Stimulated activated CD4-positive, alpha-beta T cell treated with anti-CD3 and anti-CD28 coated beads, Interleukin-4, amount 100 ng/mL, for 1 hour (primary cell): ENCODE measurements at places on chromosomes 5 and 9.

GRCh38 chr5:94360382-94361130, 257.8 kb downstream of the KIAA0825 start:
- DNase-seq: no peak

DNA sequence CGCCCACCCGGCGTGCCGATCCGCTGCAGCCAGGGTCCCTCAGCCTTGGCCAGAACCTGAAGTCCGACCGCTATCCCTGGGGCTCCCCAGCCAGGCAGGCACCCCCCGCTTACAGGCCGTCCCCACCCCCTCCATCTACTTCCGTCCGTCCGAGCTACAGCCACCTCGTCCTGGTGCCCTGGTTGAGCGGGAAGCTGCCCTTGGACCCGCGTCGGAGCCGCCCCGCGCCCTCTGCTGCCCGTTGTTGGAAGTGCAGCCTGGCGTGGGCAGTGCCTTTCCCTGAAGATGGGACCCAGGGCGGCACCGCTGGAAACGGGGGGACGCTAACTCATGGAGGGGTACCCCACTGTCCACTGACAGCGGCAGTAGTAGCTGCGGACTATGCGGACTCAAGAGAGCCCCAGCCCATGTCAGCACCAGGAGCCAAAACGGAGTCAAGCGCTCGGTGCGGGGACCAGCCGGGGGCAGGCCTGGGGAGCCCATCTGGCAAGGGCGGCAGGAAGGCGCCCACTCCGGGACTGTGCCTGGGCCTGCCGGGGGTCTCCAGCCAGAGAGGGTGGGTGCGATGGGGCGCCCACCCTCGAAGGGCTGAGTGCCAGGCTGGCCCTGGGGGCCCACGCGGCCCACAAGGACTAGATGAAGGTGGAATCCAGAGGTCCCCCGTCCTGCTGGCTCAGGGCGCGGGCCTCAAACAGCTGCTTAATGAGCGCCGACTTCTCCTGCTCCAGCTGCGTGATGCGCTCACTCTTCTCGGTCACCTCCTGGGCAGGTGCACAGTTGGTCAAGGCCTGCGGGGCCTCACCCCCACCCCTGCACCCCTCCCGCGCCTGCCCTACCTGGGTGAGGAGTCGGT, 6.1 kb downstream of the SAPCD2 start:
- peak; percentile 70 for DNase-seq

DNA sequence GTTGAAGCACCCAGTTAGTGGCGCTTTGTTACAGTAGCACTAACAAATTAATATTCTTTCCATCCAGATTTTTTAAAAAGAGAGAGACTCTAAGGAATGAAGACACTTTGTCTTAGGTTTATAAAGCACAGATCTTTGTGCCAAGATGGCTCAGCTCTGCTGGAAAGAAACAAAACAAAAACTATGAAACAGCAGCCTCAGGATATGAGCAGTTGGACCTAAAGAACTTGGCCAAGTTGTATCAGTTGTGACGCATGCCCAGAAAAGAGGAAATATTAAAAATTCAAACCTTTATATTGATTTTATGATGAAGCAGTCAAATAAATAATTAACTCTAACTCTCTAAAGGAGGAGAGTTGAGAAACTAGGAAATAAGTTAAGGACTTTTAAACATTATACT, 427.2 kb downstream of the SPOCK1 start:
- DNase-seq: no peak

DNA sequence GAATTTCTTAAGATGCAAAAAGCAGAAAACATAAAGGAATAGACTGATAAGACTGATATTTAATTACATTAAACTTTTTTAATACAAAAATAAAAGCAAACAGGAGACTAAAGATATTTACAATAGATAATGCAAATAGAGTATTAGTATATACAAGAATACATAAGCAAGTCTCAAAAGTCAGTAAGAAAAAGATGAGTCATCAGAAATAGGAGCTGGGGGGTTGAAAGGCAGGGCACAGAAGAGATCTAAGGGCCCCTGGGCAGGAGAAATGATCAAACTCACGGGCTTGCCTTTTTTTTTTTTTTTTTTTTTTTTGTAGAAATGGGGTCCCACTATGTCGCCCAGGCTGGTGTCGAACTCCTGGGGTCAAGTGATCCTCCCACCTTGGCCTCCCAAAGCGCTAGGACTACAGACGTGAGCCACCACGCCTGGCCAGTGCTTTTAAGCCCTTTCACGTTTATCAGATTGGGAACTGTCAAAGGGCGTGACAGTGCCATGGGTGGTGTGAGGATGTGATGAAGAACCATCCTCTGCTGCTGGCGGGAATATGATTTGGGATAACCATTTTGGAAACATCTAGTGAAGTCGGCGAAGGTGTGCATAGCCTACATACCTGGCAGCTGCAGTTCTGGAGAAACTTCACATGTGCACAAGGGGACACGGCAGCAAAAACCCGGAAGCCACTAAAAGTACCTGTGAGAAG, 126.1 kb downstream of the CACNA1B start:
- no peak for DNase-seq

DNA sequence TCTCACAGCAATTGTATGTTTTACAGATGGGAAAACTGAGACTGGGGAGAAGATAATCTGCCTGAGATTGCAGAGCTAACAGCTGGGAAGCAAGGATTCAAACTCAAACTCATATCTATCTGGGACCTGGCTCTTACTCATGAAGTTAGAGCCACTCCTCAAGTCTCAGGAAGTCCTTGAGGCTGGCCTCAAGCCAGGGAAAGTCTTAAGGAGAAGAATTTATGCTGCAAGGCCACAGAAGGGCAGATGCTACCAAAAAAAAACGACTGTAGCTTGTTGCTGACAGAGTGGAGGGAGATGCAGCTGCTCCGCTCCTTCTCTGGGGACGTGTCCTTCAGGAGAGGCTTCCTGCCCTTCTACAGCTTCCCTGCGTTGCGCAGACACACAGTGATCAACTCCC, 39.8 kb downstream of the BARHL1 start:
- DNase-seq: no peak

DNA sequence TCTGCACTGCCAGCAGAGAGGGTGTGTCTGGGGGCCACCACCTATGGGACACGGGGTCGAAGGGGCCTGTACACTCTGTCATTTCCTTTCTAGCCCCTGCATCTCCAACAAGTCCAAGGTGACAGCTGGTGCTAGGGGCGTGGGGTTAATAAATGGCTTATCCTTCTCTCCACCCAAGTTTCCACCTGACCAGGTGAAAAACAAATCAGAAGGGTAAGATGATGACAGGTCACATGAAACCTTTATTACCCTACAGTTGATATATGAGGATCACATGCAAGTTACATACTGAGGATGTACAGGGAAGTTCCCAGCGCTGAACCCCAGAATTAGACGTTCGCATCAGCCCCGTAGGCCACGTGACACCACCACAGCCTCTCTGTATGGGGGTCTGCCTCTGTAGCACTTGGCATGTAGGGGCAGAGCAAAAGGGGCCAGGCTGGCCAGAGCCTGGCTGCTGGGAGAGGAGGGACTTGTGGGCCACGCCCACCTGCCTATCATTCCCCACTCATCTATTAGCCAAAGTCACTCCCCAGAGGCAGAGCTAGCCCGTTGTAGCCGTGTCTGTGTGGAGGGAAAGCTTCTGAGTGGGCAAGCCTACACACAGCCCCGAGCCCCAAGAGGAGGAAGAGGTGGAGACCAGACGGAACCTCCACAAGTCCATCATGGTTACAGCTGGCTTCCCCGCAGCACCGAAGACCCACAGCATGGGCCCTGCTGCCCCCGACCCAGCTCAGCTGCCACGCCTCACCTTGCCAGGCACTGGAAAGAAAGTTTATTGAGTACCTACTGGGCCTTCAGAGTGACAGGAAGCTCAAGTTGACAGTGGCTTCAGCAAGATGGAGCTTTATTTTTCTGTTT, 2.2 kb downstream of the TMEM141 start:
- DNase-seq: no peak

- no peak for DNase-seq
Observed at GRCh38 chr9:111857555-111858211, 38.9 kb upstream of the UGCG start.

- peak; percentile 52 for DNase-seq
Observed at GRCh38 chr9:88991066-88992034, at the start of gene S1PR3. Gene S1PR3, plus strand, starts transcription at chr9:88991468. Its CDS starts 9,733 bp downstream, at chr9:89001201.

- DNase-seq: no peak
Observed at GRCh38 chr5:16975950-16976624, 40.0 kb upstream of the MYO10 start.

DNA sequence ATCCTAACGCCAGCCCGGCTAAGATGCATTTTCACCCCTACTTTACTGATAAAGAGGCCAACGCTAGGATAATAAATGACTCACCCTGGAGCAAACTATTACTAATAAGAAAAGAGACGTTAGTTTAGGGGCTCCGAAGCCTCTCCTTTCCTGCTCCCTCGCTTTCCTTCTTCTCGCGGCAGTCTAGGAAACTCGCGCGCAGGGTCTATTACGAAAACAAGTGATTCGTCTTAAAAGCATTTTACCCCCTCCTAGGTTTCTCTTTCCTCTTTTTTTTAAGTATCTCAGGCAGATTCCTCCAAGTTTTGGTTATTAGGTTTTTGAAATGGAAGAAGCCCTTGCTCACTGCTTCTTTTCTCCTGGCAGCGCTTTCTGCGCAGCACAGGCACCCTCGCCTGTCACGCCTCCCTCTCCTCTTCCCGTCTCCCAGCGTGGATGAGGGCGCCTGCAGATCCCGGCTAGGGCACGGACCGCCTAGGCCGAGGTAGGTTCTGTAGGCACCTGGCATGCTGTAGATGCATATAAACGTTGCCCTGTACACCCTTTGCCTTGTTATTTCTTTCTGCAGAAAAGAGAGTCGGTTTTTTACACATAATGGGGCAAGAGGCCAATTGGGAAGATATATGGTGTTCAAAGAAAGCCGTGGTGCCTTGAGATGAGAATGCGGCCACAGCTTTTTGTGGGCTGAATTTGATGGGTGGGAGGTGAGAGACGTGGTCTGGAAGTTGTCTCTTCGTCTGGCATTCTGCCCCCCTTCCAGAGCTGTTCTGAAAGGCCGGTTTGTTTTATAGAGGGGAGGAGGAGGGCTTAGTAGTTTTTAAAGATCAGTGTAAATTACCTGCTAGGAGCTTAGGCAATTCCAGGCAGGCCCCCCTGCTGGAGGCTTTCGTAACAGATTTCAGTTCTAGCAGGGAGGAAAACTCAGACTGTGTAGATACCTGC, 983 bp downstream of the GCNT1 start:
- DNase-seq: no peak

- no peak for DNase-seq
Observed at GRCh38 chr9:117247266-117247665, 167.6 kb downstream of the ASTN2 start.

DNA sequence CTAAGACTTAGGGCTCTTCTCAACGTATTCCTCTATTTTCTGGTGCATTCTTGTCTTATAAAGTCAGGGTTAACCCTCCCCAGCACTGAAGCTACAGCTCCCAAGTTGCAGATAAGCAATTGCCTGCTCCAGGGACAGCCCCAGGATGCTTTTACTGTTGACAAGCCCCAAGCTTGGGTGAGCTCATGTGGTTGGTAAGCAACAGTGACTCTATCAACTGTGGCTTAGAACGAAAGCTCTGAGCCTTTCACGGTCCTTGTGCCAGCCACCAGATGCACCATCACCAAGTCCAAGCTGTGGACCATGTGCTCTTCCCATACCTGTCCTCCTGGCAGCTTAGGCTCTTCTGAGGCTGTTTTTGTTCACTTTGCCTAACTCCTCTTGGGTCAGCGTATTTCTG, 13.5 kb downstream of the ADRB2 start:
- DNase-seq: no peak

GRCh38 chr5:59484618-59485017, 408.9 kb downstream of the PDE4D start:
- DNase-seq: no peak

DNA sequence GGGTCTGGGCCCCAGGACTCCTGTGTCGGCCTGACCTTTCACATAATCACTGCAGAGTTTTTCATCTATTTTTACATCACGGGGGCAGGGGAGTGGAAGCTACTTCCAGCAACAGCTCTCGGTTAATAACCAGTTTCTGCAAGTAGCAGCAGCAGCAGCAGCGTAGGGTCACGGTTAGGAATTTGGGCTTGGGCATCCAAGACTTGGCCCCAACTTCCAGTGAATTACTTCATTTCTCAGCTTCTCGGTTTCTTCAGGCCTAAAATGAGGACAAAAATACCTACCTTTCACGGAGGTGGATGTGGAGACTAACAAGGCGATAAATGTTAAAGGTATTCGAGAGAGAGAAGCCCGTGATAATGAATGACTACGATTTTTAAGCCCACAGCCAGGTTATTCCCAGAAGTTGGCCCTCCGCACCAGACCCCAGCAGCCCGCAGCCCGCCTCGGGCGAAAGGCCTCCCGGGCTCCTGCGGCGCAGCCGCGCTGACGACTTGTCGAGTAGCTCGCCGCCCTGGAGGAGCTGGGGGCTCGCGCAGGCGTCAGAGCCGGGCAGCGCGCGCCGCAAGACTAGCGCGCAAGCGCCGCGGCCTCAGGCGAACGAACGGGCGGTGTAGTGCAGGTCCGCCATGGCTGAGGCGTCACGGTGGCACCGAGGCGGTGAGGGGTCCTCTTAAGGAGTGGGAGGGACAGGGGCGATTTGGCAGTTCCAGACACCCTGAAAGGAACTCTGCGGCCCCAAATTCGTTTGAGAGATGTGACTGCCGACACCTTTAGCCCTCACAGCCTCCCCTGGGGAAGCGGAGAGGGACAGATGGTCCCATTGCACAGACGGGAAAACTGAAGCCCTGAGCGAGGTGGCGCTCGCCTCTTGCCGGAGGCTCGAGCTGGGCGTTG, at the start of gene PKD2L2:
Gene PKD2L2, plus strand, starts transcription at position 595 of the 897 bp plus-strand sequence. Its CDS starts 35 bp downstream, at position 630.
- peak; percentile 83 for DNase-seq

GRCh38 chr9:125680445-125680844, 26.6 kb downstream of the MAPKAP1 start:
- DNase-seq: no peak

- no peak for DNase-seq
Observed at GRCh38 chr5:44885903-44886302, 77.2 kb downstream of the MRPS30 start.

GRCh38 chr5:78964889-78965288, 20.2 kb downstream of the ARSB start:
- no peak for DNase-seq

GRCh38 chr5:147578228-147579024, 68.6 kb upstream of the DPYSL3 start:
- DNase-seq: no peak

DNA sequence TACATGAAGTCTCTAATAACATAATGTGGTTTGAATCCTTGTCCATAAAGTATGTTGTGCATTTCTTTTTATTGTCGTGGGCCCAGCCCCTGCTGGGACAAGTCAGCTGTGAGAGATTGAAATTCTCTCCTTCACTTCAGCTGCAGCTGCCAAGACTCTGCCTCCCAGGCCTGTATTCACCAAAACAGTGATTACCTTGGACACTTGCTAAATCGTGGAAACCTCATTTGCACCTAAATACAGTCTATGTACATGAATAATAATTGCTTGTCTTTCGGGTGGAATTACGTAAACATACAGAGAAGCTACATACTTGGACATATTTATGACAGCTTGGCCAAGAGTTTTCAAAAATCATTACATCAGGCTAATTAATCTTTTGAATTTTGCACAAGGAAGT, 898.5 kb upstream of the SEMA6A start:
- no peak for DNase-seq
